ENCODE measurements at places on chromosomes 5 and 9.

DNA sequence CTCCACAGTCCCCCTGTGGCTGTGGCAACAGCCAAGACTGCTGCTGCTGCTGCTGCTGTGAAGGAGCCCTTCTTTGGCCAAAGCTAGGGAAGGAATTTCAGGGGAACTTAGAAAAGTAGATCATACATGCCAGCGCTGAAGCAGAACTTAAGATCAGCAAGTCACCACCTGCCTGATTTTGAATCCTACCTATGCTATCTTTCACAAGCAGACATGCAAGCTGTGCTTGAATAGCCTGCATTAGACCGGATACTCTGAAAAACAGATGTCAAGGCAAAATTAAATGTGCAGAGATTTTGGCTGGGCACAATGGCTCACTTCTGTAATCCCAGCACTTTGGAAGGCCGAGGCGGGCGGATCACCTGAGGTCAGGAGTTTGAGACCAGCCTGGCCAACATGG, 99.3 kb upstream of the ZNF366 start:
- no peak for DNase-seq

DNA sequence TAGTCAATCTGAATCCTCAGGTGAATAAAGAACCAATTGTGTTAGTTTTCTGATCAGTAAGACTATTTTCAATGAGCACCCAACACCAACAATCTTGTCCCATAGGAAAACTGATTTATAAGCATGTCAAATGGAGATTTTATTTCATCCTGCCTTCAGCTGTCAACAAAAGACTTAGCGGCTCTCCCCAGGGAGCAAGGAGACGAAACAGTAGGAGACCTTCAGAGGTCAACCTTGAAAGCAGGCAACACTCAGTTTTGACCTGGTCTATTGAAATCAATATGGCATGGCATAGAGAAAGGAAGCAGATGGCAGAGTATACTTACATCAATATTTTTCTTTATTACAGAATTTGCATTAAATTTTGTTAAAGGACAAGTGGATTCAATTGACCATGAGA, 34.1 kb downstream of the ZNF622 start:
- no peak for DNase-seq

GRCh38 chr5:91150234-91150633, 232.9 kb downstream of the ARRDC3 start:
- DNase-seq = no peak

DNA sequence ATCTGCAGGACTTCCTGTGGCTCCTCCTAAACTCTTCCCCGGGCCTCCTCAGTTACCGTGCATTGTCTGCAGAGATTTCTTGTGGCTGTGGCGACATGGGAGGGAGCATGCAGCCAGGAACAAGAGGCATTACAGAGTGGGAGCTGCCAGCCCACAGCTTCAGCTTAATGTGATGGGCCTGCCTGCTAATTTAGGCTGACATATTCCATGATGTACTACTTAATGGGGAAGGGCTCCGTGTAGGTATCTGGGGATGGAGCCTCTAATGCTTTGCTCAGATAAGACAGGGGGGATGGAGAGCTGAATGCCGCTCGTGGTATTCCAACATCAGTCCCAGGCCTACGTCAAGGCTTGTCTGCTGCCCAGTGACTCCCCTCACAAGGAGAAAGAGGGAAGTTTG, 137.6 kb upstream of the GPR151 start:
- DNase-seq = no peak

DNA sequence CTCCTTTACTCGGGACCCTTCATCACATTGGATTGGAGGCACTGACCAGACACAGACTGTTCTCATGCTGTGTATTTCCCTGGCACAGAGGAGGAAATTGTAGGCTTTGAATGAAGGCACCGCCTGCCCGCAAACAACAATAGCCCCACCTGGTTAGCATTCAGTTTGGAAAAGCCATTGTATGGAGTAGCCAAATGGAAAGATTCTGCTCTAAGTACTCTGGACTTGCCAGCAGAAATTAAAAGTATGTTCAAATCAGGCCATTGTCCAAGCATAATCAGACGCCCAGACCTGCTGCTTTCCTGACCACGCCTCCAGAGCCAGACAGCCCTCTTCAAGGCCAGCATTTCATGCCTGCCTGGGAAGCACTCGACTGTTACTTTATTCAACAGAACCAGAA, 8.0 kb upstream of the SEMA4D start:
- DNase-seq = no peak

DNA sequence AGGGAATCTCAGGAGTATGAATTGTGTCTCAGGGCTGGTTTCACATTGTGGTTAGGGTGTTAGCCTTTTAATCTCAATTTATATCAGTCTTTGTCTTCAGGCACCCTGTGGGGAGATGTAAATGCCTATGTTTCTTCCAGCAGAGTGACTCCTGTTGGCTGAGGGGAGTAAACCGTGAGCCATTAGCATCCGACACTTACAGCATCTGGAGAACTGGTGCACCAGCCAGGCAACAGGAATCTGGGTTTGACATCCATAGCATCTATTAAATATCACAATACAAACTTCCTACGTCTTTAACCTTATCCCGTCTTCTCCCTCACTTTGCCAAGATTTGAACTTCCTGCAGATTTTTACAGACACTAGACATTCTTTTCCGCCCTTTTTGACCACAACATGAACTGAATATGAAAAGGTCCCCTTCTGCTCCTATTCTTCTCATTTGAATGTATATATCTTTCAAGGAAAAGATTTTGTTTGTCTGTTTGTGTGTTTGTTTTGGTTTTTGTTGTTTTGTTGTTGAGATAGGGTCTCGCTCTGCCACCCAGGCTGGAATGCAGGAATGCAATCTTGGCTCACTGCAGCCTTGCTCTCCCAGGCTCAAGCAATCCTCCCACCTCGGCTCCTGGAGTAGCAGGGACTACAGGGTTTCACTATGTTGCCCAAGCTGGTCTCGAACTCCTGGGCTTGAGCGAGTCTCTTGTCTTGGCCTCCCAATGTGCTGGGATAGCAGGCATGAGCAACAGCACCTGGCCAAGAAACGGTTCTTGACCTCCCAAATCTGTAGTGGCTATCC, 626.2 kb downstream of the TLR4 start:
- DNase-seq = no peak

Measured in GM06990 (cell line).